ENCODE measurements at places on chromosomes 4 and X.

- DNase-seq = no peak
These were observed 39.9 kb downstream of the SLC9A6 start for GRCh38 chrX:136025091-136025490.

GRCh38 chr4:101785486-101785885, 5.0 kb upstream of the BANK1 start:
- DNase-seq = no peak

DNA sequence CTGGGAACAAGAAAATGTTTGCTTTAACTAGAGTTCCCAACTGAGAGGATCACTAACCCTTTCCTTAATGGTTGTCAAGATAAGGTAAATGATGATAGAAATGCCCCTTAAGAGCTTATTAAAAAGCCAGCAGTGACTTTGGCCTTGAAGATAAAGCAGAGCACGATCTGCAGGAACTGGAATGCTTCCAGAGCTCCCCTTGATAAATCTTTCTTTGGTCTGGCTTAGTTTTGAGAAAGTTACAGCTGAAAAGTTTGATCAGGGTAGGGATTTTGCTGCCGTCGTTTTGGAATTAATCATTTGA, 64.0 kb downstream of the PTTG2 start:
- no peak for DNase-seq

- DNase-seq = no peak
These were observed 19.4 kb downstream of the LGI2 start for GRCh38 chr4:25011135-25011866.

- no peak for DNase-seq
These were observed 772 bp downstream of the EOLA1 start for GRCh38 chrX:149541521-149542047.

DNA sequence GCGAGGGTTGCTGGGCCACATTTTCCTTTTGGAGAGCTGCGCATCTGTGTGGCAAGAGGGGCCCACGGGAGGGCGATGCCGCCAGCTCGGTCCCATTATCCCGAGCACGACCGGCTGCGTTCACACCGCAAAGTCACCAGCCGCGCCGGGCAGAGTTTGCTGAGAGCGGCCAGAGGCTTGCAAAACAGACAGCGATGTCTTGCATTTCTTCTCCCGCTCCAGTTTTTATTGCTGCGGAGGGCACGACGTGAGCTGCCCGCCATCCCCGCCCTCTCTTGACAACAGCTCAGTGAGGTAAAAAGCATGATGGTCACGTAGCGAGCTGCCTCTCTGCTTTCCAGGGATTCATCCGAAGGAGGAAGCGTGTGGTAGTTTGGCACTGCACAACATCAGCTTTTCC, 102.1 kb upstream of the TENM3 start:
- DNase-seq = no peak

- no peak for DNase-seq
These were observed 238.8 kb downstream of the GRIA3 start for GRCh38 chrX:123422875-123423274.

GRCh38 chr4:177410566-177410965, 31.7 kb downstream of the AGA start:
- DNase-seq = no peak

- DNase-seq = no peak
These were observed 1413.6 kb downstream of the PCDH7 start for GRCh38 chr4:32133734-32134133.

DNA sequence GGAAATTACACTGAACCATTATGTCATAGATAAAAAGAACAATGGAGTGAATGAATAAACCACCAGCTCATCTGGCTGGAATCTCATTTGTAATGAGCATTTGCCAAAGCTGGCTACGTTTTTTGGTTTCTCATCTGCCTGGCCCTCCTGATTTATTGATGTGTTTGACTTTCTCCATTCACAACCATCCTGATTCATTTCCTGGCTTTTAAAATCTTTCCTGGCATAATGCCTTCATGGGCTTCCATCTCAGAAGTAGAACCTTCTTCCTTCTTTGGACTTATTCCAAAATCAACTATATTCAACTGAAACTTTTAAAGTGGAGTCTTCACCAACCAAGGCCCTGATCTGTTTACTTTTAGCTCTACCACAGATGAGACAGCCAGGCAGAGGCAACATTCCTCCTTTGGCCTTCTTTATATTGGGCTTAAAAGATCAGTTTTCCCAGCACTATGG, 36.0 kb upstream of the ARSJ start:
- no peak for DNase-seq

DNA sequence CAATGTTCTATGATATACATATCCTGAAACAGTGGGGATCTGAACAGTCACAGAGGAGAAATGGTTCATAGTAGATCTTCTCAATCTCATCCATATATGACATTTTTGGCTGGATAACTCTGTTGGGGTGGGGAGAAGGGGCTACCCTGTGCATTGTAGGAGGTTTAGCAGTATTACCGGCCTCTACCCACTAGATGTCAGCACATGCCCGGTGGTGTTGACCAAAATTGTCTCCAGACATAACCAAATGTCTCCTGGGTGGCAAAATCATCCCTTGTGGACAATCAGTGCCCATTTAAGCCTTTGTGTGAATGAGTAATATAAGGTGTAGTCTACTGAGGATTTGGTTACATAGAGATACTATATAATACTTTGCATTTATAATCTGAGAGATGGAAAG, 89.9 kb downstream of the PLS3 start:
- DNase-seq = no peak

DNA sequence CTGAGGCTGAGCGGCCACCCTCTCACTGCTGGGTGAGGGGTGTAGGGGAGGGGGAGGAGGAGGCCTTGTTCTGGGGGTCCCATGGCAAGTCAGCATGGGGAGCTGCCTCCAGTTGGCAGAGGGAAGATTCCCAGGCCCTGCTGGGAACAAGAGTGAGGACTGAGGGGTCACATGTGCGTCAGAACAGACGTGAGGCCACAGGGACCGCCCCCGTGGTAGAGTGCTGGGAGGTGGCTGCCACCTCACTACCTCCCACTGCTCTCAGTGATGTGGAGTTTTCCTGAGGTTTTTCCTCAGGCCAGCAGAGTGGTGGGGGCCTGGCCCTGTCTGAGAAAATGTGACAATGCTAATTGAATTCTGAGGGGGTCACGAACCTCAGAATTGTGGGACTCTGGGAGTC, 568 bp downstream of the MAGEC1 start:
- no peak for DNase-seq

DNA sequence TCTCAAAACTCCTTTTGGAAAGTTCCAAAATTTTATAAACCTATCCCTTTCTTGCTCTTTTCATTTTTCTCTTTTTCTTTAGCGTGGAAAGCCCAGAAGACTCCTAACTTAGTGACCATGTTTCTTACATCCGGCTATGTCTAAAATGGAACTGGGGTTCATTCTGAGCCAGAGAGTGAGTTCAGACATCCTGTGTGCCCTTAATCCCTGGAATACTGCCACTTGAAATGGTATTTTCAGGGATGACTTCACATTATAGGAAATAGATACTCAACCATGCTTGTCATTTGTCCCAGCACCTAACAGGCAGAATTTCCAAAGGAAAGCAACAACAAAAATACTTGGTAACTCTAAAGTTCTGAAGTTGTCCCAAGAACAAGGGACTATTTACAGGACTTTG, 379.6 kb downstream of the ARHGAP24 start:
- no peak for DNase-seq

DNA sequence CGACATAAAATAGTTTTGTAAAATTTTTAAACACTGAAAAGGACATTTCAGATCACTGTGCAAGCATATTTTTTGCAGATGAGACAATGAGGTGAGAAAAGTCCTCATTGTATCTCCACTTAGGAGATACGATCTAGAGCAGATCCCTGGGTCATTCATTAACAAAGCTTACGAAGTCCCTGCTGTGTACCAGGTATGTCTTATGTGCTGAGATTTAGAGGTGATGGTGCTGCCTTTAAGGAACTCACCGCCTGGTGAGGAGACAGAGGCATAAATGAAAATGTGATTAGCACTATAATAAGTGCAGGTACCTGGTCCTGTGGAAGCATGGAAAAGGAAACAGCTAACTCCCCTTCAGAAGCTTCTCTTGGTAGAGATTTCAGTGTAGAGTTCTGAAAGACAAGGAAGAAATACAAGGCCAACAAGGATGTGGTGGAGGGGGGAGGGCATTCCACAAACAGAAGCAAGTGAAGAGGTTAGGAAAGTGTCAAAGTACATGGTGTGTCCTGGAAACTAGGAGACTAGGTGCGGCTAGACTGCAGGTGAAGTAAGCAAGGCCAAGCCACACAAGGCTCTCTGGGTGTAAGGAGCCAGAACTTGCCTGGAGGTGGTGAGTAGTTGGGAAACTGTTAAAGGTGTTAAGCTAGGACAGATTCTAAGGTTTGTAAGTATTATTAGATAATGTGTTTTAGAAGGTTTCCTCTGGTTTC, 1.5 kb upstream of the NDNF start:
- no peak for DNase-seq

DNA sequence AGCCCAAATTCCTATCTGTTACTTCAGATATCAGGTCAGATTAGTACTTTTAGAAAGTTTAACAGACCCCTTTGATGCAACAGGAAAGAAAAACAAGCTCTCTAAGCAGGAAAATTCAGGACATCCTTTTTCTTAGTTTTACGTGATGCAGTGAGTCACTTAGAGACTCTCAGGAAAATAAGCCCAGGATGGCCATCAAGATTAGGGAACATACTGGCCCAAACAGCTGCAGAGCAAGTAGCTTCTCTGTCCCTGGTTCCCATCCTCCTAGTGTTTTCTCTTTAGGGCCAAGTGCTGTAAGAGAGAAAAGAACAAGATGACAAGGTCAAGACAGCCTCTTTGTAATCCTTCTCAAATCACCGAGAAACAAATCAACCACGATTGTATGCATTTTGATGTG, 219.1 kb downstream of the ZNF674 start:
- no peak for DNase-seq

GRCh38 chr4:92236877-92237276, 66.9 kb upstream of the GRID2 start:
- no peak for DNase-seq

DNA sequence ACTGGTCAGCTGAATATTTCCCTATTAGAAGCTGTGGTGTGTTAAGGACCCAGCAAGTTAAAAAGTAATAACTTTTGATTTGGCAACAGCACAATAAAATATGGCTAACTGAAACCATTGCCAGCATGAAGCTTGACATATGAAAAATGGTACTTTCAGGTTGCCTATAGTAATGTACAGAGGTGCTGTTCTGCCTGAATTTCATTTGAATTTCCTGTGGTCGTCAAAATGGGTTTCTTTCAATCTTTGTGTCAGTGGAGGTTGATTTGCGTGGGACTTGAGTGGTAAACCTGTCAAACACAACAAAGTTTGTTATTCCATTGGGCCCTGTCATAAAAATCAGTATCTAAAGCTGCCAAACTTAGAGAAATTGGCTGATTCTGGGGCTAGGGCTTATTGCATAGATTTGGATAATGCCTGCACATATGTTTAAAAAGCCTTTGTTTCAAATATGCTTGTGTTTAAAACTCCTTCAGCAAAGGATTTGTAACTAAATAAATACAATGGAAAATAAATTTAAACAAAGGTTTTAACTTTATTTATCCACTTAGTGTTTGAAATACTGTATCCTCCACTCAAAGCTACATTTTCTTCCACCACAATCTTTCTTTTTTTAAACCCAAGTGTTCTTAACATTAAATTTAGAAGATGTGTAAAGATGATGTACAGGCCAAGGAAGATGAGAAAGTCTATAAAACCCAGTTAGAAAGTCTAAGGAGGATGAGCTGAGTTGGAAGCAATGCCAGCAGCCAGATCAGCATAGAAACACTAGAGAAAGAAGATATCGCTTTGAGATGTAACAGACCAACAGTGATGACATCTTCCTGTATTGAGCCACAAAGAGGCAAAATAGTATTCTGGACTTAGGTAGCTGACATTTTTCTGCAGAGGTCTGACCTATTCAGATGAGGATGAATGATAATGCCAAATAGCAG, 134.8 kb upstream of the GIMD1 start:
- no peak for DNase-seq

- DNase-seq = peak; percentile 53
These were observed 128.5 kb upstream of the ARX start for GRCh38 chrX:25144043-25144940.

GRCh38 chrX:1578511-1579173, 12.8 kb upstream of the AKAP17A start:
- peak; percentile 23 for DNase-seq

- no peak for DNase-seq
These were observed 109.2 kb downstream of the FHDC1 start for GRCh38 chr4:153045111-153045982.

DNA sequence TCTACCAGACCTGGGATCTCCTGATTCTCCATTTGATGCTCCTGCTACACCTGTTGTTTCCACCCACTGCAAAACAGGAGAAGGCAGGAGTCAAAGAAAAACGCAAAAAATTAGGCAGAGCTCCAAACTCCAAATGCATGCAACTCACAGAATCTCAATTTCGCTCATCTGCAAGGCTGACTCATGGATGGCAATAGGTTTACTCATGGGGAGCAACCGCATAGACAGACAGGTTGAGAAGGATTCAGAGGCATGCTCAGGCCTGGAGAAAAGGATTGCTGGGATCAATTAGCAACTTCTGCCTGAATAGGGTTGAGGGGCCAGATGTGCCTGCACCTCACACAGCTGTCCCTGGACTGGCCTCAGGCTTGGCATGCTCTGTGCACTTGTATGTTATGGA, 231.0 kb downstream of the LDB2 start:
- DNase-seq = no peak

GRCh38 chr4:77073106-77073809, 2.5 kb downstream of the CCNI start:
- no peak for DNase-seq

DNA sequence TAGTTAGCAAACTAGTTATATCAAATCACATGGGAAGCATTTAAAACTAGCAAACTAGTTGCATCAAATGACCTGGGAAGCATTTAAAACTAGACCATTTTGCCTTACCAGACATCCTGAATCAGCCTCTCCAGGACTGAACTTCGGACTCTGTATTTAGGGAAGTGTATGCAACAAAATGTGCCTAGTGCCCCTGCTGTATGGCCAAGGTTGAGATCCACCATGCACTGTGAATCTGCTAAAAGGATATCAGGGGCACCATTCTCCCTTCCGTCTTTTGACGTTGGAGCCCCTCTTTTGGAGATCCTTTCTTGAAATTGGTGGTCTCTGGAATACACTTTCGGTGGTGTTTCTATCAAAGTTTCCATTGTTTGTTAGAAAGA, 49.5 kb downstream of the CCNI start:
- no peak for DNase-seq

DNA sequence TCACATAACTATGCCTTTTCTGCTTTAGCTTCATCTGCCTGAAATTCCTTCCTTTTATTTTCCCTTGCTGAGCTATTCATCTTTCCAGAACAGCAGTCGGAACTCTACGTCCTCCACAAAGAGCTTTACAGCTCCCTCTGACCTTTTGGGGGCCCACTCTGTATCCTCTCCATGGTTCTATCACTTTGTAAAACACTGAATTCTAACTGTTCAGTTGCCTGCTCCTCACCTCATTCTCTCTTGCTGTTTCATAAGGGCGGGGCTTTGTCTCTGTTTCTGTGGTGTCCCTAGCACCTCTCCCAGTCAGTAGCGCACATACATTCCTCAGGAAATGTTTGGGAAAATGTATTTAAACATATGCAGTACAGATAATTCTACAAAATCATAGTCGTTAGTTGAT, 737.0 kb downstream of the RAB28 start:
- DNase-seq = no peak

GRCh38 chr4:112287258-112287989, 1.7 kb upstream of the TIFA start:
- no peak for DNase-seq

- DNase-seq = no peak
These were observed 541.0 kb downstream of the SPRY1 start for GRCh38 chr4:123937581-123937980.

- no peak for DNase-seq
These were observed 203.2 kb downstream of the DHX15 start for GRCh38 chr4:24380957-24381665.

Measured in stimulated activated CD8-positive, alpha-beta memory T cell treated with anti-CD3 and anti-CD28 coated beads, Interleukin-4, amount 100 ng/mL, for 48 hours (primary cell).